ENCODE measurements at places on chromosomes 2 and 18.

DNA sequence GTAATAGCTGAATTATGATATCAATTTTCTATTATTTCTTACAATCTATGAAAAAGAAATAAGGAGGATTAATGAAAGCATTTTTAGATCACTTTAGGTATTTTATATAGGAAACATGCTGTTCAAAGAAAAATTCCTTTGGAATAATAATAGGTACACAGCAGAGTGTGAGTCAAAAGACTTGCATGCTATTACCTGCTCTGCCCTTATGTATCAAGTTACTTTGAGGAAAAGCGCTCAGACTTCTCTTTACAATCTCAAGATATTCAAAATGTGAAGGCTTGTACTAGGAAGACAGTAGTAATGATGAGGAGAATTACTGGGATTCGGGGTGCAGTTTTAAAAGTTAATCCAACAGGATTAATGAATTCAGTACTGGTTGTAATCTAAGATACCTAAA is 29.1 kb upstream of the RNU4ATAC start:
- no peak for DNase-seq

DNA sequence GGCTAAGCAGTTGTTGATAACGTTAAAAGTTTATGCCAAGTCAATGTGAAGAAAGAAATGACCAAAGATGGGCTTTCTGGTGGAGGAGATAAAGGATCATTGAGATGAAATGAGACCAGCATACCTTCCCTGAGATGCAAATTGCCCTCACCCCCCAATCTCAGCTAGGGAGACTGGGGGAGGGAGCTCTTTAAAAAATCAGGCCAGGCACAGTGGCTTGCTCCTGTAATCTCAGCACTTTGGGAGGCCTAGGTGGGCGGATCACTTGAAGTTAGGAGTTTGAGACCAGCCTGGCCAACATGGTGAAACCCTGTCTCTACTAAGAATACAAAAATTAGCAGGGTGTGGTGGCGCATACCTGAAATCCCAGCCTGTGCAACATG is 30.9 kb upstream of the KCMF1 start:
- no peak for DNase-seq

DNA sequence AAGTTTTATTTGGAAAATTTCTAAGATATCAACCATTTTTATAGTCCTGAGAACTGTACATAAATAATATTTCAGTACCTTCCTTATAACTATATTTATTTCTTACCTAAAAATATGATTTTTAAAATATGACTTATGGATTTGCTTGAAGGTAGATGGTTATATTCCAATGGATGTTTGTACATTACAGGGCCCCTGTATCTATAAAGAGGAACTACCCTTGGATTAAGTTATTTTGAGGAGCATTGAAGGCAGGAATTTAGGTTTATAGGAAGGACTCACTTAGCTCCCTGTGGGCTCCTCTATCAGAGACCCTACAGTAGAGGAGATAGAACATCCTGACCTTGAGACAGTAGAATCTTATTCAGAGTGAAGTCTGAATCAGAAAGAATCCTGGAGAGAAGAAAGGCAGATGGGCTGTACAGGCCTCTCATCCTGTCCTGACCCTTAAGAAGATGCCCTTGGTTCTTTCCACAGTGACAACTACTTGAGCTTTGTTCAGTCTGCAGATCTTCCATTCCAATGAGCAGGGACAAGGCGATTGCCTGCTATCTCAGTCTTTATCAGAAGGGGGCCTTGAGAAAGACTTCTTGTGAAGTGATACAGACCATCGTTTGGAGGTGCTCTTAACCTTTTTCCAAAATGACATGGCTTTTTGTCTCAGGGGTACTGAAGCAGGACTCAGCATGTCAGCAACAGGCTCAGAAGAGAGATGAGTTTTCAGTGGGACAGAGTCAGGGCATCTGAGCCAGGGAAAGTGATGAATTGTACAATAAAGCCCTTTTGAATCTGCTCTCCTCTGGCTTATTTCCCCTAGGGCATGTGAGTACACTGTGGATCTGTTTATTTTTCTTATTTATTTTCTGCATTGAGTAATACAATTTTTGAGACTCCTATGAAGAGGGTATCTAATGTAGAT is 20.9 kb downstream of the OXER1 start:
- no peak for DNase-seq

DNA sequence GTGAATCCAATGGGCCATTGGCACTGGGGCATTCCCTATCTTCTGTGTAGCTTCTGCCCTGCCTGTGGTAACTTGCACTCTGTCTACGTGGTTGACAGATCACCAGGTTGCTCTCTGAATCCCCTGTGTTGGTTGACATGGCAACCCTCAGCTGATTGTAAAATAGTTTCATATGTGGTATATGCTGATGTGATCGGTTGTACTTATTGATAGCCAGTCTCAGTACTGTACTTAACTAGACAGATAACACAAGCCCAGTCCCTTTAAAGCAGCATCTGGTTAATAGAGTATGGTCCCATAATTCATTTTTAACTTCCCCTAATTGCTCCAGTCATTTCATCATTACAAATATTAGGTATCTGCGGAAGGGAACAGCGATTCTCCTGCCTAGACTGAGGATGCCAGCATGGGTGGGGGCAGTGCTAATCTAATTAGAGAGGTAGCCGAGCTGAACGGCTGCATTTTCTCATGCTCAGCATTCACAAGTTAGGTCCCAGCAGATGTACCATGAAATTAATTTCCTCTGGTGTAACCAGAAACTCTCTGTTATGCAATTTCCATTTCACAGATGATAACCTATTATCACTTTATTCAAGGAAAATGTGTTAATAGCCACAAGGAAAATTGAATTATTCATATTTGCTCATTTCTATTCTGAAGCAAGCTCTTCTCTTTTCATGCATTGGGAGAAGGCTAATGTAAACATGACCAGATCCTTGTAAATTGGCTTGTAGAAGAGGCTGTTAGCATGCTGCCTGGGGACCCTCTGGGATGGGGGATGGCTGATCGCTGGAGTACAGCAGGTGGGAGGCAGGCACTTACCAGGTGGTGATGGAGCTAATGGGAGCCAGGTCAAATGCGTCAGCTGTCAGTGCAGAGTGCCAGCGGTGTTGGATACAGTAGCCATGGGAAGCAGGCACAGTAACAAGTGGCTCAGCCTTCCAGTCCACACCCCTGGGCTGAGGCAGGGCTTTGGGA is 608.3 kb downstream of the GALR1 start:
- no peak for DNase-seq

DNA sequence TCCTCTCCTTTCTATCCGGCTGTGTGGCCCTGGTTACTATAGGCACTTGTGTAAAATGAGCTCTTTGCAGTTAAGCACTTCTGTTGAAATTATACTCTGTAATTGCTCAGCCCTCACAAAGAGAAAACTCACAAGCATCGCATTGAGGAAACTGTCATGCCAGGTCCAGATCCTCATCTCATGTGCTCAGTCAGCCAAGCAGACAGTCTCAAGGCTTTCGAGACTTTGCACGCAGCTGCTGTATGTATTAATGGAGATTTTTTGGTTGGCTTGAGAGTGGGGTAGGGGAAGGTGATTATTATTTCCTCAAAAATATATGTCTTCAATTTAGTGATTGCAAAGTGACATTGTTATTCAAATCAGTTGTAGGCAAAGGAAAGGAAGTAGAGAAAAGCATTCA is 33.0 kb upstream of the PHLPP1 start:
- no peak for DNase-seq

Measured in activated CD4-positive, alpha-beta T cell treated with anti-CD3 and anti-CD28 coated beads, Interleukin-2, amount 50 U/mL, for 1 hour (primary cell).